Germinal center (tissue), 1 donor: ENCODE measurements at places on chromosomes 16 and 17.
A peak's percentile ranks its signal among the peaks of the same experiment; 100 is the strongest.

GRCh38 chr17:32928586-32929535 lies 908 bp downstream of the TMEM98 start:
- DNase-seq = no peak

DNA sequence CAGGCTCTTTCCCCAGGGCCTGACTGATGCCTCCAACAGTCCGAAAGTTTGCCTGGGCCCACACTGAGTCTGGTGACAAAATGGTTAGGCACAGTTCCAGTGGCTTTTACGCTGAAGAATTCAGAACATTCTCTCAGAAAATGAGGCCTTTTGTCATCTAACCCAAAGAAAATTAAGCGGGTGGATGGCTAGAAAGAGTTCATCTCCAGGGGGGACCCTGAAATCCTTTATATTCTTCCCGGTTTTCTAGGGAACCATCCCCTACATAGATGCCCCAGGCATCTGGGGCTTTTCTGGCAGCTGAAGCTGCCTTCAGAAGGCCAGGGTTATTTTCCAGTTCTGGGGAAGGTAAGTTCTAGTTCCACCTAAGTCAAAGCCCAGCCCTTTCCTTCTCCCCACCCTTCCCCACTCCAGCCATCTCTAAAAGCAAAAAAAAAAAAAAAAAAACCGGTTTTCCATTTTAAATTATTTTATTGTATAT lies 2.2 kb downstream of the RASD1 start:
- DNase-seq = no peak

DNA sequence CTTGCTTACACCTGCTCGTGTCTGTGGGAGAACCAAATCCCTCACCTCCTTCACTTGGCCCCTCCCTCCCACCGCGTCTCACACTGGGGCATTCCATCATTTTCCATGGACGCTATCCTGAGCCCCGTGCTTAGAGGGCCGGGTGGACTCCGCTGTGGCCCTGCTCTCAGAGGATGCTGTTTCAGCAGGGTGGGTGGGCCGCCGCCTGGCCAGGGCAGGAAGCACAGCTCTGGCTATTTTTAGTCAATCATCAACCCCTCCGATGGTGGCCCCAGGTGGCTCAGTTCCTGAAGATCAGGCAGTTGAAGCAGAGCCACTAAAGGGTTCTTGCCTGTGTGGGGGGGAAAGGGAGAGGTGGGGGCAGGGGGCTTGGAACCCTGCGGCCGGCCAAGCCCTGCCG lies 230.3 kb downstream of the ENGASE start:
- no peak for DNase-seq

DNA sequence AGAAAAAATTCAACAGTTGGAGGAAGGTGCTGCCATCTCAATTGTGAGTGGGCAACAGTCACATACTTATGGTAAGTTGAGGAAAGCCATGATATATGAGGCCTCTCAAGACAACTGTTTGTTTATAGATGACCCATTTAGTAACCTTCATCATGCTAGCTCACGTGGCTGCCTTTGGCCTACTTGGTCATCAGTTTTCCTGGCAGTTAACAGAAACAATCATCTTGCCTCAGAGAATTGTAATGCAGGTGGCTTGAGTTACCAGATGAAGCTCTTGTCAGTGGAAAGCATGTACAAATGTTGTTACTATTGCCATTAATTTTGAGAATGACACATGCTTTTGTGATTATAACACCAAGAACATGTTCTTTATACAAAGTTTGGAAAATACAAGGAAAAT lies 14.7 kb downstream of the TPPP3 start:
- DNase-seq = no peak

DNA sequence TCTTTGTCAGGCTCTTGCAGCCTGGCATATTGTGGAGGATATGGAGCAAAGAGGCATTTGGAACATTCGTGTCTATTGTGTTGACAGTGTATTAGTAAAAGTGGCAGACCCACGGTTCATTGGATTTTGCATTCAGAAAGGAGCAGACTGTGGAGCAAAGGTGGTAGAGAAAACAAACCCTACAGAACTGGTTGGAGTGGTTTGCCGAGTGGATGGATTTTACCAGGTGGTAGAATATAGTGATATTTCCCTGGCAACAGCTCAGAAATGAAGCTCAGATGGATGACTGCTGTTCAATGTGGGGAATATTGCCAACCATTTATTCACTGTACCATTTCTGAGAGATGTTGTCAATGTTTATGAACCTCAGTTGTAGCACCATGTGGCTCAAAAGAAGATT lies 44.5 kb downstream of the EFCAB13 start:
- DNase-seq = no peak

- no peak for DNase-seq
Measured at GRCh38 chr17:48530208-48530886, 464 bp downstream of the HOXB1 start.

- no peak for DNase-seq
Measured at GRCh38 chr17:78357177-78357586, 2.7 kb downstream of the SOCS3 start.

GRCh38 chr17:52673791-52674190 lies 515.3 kb upstream of the CA10 start:
- DNase-seq = no peak

DNA sequence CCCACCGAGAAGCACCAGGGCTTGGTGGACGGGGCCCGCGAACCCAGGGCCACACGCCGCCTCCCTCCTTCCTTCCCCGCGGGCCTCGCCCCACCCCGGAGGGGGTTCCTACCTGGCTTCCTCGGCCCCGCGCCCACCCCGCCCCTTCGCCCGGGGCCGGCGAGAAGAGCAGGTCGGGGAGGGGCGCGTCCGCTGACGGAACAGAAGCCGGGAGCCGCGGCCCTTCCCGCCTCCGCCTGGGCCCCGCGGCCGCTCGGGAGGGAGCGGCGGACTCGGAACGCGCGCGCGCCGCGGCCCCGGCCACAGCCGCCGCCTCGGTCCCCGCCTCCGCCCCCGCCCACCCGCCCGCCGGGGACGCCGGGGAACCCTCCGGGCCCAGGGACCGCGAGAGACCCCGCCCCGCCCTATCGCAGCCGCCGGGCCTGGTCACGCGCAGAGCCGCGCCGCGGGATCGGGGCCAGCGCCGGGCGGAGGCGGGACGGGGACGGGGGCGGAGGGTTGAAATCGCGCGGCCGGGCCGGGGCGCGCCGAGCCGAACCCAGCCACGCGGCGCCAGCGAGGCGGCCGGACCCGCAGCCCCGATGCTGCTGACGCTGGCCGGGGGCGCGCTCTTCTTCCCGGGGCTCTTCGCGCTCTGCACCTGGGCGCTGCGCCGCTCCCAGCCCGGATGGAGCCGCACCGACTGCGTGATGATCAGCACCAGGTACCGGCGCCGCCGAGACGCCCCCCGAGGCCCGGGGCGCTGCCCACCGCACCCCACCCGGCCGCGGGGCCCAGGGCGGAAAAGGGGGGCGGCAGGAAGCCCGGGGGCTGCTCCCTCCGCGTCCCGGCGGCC lies at the start of gene TLCD3A:
Gene TLCD3A, plus strand, starts transcription at position 530 of the 835 bp plus-strand sequence. Its CDS starts 52 bp downstream, at position 582.
- DNase-seq = peak; percentile 61

DNA sequence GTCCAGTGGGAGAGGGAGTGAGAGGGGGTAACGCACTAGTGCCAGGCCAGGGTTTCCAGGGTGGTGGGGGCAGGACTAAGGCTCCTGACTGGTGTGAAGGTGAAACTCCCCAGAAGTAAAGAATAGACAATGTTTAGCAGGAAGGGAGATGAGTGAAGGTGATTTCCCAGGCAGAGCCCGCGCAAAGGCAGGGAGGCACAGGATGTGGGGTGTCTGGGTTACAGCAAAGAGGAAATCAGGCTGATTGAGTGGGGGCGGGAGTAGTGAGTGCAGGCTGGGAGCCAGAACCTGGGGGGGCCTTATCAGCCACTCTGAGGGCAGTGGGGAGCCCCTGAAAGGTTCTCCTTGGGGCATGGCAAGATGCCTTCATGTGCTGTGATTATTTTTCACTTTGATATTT lies 167.5 kb downstream of the UTP18 start:
- no peak for DNase-seq

DNA sequence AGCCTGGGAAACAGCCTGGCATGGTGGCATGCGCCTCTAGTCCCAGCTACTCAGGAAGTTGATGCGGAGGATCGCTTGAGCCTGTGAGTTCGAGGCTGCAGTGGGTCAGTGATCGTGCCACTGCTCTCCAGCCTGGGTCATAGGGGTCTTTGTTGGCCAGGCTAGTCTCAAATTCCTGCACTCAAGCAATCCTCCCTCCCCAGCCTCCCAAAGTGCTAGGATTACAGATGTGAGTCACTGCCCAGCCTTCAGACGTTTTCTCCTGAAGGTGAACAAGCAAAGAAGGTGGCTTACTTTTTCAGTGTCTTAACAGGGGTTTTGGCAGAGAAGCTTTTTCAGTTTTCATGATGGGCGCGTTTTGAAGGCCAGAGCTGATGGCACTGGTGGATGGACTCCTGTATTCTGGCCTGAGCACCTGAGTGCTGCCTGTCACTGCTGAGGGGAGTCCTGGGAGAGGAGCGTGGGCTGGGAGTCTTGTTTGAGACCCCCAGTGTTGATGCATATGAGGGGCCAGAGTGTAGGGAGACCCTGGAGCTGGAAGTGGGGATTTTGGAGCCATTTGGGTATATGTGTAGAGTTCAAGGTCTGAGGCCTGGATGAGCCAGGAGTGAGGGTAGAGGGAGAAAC lies 41.4 kb downstream of the FOXK2 start:
- DNase-seq = no peak

DNA sequence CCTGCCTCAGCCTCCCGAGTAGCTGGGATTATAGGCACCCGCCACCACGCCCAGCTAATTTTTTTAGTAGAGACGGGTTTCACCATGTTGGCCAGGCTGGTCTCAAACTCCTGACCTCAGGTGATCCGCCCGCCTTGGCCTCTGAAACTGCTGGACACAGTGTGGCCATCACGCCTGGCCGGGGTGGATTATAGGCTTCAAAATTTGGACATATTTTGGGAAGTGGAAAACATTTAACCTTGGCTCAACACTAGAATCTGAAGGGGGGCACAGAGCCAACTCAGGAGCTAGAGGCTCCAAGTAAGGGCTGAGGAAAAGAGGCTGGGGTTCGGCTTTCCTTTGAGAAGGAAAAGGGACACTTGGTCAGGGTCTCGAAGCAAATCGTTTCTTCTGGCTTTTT lies 2.2 kb upstream of the CDK5R1 start:
- no peak for DNase-seq

GRCh38 chr16:57045694-57046381 lies 46.5 kb upstream of the CPNE2 start:
- peak; percentile 84 for DNase-seq

GRCh38 chr16:89922884-89923639 lies at the start of gene TUBB3:
TUBB3 (plus strand) TSS chr16:89923342; CDS start chr16:89923402, 60 bp downstream.
- DNase-seq = peak; percentile 93

- DNase-seq = no peak
Measured at GRCh38 chr16:49563666-49564065, 190.1 kb downstream of the C16orf78 start.

DNA sequence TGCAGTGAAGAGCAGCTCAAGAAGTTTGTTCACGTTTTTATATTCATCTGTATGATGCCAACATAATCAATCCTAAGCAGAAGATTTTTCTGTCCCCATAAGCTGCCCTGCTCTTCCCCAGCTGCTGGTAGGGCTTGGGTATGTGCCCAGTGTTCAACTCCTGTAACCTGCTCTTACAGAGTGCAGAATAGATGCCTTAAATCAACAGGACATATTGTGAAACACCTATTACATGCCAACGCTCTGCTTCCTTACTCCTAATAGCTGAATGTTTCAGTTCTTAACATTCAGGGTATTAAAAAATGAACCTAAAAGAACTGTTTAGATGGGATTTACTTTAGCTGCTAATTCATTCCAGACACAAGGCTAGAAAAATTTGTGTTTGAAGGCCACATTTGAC lies 190.9 kb downstream of the HS3ST3A1 start:
- DNase-seq = no peak

DNA sequence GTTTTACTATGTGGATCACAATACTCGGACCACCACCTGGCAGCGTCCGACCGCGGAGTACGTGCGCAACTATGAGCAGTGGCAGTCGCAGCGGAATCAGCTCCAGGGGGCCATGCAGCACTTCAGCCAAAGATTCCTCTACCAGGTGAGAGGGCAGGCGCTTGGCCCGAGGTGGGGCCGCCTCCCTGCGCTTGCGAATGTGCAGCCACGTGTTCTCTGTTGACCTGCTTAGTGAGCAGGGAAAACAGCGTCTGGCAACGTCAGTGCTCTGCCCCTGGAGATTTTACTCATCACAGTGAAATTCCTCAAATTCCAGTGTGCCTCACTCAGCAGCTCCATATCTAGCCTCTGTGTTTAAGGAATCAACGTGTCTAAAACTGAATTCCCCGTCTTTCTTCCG lies 33.4 kb upstream of the CLEC18A start:
- no peak for DNase-seq

- no peak for DNase-seq
Measured at GRCh38 chr16:50267651-50268050, 1.3 kb downstream of the ADCY7 start.

DNA sequence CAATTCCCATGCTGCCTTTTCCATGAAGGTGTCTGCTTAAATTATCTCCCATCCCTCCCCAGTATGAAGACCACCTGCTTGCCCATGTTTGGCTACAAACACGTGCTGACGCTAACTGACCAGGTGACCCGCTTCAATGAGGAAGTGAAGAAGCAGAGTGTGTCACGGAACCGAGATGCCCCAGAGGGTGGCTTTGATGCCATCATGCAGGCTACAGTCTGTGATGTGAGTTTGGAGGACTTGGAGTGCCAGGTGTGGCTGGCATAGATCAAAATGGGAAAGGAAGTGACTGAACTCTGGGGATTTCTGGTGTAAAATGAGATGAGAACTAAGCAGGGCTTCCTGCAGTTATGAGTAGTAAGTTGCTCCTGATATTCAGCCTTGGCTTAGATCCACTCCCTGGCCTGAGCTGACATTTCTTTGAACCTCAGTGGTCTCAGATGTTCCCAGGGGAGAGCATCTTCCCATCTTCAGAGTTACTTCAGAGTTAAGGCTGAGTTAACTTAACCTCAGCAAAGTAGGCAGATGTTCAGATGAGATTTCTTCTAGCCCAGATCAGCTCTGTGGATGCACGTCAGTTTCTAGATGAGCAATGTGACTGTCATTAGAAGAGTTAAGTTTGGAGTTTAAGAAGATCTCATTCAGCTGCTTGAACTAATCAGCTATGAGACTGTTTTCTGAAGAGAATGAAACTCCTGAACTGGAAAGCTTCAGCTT lies 32.7 kb downstream of the ITGB3 start:
- DNase-seq = peak; percentile 53

DNA sequence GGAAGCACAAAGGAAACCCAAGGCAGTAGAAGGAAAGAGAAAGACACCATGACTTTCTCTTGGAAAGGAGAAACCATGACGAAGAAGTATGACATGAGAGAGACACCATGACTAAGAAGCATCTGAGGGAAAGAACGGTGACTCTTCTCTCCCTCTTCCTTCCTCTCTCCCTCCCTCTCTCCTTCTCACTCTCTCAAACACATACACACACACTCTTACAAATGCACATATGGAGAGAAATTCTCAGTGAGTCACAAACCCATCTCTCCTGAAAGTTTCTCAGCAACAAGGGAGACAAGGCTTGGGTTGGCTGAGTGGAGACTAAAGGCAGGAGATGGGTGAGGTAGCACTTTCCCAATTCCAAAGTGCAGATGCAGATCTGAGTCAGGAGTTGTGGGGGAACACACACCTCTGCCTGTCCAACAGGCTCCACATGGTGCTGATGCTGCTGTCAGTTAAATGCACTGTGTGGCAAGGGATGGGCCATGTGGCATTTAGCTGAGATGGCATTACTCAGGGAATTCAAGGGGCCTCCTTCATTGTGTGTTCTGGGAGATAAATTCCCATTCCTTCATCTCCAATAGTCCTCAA lies 336.7 kb upstream of the C16orf82 start:
- no peak for DNase-seq
